GM19239 (cell line): ENCODE measurements at places on chromosomes 5 and 9.

DNA sequence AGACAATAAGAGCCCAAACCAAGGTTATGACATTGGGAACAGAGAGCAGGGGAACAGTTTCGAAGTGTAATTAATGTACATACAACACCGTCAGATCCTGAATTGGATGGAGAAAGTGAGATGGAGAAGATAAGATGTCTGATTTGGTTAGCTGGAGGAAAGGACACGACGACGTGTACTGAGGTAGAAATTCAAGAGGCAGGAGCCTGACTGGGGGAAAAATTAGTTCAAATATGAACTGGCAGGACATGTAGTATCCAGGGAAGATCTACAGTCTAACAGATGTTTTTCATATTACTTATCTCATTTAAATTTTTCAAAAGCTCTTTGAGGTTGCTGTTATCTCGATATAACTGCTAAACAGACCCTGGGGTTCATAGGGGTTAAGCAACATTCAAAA is 114.7 kb downstream of the TMEM232 start:
- no peak for DNase-seq

DNA sequence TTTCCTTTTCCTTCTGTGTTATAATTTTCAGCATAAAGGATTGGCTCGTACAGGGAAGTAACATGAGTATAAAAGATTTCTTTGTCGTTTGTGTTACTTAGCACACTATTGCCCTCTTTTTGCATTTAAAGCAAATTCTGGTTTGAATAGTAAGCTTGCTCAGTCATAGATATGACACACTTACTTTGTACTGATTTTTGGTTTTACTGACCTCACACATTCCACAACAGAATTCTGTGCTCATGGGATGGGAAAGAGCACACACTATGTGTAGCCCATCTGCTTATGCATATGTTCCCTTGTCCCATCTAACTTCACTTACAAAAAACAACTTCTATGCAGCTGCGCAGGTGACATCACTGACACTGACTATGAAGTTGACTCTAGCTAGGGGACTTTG is 111.9 kb upstream of the MTAP start:
- no peak for DNase-seq

GRCh38 chr5:3351581-3352442 is 243.8 kb upstream of the IRX1 start:
- DNase-seq, result no peak

GRCh38 chr9:124257844-124258606 is at the start of gene NEK6:
NEK6 (plus strand) TSS chr9:124257949; CDS start chr9:124301965, 44,016 bp downstream.
- no peak for DNase-seq

- DNase-seq, result no peak
Observed at GRCh38 chr9:10055886-10056395, 556.9 kb downstream of the PTPRD start.

- no peak for DNase-seq
Observed at GRCh38 chr5:96577909-96578308, 84.3 kb upstream of the CAST start.
